ENCODE measurements at places on chromosomes 2 and 18.

DNA sequence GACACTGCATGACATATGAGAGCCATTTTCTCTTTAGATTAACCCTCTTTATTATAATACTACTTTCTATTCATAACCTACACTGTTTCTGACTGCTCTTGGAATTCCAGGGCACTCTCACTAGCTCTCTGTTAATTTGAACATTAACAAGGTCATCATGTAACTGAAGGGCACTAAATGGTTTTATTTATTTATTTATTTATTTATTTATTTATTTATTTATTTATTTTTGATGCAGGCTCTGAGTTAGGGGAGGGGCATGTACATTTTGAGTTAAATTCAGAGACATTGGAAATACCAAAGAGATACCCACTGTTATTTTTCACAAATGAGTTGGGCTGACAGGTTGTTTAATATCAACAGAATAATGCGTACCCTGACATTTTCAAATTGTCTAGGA, 1038.7 kb upstream of the NRXN1 start:
- DNase-seq, result no peak

DNA sequence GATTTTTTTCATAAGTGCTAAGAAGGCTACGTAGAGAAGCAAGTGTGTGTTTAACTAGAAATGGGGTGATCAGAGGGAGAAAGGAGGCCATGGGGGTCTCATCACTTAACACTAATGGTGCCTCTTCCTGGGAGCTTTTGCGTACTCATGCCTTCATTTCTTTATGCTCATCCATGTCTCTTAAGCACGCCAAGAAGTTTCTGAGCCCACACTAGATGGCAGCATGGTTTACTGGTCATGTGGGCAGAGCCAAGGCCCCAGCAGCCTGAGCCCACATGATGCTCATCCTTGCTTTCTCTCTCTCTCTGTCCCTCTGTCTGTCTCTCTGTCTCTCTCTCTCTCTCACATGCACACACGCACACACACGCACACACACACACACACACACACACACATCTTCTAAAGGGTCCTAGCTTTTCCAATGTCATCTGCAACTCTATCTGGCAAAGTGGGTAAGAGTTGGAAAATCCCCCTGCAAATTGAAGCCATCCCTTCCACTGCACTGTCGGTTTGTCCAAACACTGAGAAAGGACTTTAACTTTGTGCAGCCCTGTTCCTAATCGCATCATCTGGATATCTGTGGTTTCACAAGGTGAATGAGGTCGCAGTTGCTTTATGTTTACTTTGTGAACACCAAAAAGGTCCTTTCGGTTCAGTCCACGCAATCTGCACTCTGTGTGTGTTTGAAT, 137.1 kb upstream of the CCDC68 start:
- peak; percentile 34 for DNase-seq

GRCh38 chr2:49298230-49298629, 143.9 kb upstream of the FSHR start:
- DNase-seq, result no peak

DNA sequence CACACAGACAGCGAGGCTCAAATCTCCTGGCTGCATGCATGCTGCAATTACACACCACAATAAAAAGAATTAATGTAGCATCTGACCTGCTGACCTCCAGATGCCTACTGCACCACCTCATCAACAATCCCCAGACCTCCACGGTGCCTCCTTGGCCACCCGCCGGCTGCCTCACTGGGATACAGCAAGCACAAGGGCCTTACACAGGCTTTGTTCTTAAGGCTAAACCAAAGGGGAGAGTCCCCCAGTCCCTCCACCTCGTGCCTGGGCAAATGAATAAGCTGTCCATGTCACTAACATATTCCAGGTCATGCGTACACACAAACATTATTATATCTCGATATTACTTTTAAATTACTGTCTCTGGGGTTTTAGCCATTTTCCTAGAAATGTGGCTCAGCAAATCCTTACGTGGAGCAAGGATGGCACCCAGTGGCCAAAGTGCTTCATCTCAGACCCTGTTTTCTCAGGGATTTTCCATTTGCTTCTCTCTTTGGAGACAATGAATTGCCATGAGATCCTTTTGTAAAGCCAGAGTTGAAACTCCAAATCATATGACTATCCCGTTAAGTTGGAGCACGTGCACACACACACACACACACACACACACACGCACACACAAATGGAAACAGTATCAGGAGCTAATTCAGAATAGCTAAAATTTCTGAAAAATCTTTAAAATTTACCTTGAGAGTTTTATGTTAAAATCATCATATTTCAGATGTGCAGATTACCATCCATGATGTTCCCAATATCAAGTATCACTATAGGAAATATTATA, 313.8 kb downstream of the PDE11A start:
- peak; percentile 3 for DNase-seq

DNA sequence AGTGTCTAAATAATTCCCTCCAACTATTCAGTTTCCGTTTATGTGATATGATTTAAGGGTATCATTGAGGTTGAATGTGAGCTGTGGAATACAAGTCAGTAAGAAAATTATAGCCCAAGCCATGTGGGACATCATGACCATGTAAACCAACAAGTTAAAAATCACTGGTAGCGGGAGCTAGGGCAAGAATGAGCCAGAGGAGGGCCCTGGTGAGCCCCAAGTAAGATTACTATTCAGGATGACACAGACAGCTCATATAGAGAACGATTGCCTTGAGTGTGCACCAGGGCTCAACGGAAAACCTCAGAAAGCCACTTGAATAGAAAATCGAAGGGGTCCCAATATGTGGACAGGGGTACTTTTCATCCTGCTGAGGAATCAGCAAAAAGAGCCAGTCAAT, 87.8 kb upstream of the RBMS1 start:
- no peak for DNase-seq

GRCh38 chr2:138716183-138716582, 64.0 kb downstream of the NXPH2 start:
- no peak for DNase-seq

DNA sequence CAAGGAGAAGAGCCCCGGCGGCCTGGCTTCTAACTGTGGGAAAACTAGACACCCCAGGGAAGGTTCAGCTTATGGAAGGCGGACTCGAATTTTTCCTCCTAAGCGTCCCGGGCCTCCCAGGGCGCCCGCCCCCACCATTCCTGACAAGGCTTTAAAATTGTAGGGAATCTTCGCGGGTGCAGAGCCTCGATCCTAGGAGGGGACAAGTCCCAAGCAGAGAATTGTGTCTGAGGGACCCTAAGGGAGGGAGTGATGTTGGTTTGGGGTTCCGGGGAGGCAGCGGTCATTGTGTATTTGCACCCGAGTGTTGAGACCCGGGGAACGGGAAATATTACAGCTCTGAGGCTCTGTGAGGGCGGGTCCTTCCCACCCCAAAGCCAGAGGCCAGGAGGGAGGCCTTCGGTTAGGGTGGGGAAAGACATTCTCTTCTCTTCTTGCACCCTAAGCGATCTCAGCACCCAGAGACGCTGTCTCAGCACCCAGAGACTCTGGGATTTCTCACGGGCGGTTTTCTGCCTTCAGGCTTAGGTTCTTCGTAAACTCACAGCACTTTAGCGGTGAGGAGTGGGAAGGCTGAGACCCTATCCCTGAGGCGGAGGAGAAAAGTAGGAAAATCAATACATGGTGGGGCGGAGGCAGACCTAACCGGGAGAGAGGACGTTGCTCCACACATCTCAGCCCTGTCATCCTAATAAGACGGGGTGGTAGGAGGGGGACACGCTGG, 7.6 kb downstream of the OSR1 start:
- no peak for DNase-seq

DNA sequence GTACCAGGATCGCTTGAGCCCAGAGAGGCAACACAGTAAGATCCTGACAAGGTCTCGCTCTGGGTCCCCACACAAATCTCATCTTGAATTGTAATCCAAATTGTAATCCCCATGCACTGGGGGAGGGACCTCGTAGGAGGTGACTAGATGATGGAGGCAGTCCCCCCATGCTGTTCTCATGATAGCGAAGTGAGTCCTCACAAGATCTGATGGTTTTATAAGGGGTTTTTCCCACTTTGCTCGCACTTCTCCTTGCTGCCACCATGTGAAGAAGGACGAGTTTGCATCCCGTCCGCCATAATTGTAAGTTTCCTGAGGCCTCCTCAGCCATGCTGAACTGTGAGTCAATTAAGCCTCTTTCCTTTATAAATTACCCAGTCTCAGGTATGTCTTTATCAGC, 46.0 kb upstream of the SERTAD2 start:
- DNase-seq, result no peak

DNA sequence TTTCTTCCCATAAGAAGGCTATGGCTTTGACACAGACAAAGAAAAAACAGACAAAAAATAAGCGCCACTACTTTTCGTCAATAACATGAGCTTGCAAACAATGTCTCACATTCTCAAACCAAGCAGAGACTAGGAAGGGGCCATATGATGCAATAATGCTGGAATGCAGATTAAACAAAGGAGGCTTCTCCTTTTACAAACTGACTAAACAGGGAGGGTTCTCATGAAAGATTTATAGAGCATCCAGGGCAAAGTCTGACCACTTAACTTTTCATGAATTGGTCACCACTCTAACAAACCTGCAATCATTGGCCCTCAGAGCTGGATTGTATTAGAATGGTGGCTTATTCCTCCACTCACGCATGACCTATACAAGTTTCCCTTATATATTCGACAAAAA, 663.3 kb upstream of the CHAC2 start:
- DNase-seq, result no peak

GRCh38 chr2:176473177-176473576, 203.9 kb downstream of the MTX2 start:
- no peak for DNase-seq

- no peak for DNase-seq
These were observed 381.0 kb downstream of the MTX2 start for GRCh38 chr2:176650104-176650837.

DNA sequence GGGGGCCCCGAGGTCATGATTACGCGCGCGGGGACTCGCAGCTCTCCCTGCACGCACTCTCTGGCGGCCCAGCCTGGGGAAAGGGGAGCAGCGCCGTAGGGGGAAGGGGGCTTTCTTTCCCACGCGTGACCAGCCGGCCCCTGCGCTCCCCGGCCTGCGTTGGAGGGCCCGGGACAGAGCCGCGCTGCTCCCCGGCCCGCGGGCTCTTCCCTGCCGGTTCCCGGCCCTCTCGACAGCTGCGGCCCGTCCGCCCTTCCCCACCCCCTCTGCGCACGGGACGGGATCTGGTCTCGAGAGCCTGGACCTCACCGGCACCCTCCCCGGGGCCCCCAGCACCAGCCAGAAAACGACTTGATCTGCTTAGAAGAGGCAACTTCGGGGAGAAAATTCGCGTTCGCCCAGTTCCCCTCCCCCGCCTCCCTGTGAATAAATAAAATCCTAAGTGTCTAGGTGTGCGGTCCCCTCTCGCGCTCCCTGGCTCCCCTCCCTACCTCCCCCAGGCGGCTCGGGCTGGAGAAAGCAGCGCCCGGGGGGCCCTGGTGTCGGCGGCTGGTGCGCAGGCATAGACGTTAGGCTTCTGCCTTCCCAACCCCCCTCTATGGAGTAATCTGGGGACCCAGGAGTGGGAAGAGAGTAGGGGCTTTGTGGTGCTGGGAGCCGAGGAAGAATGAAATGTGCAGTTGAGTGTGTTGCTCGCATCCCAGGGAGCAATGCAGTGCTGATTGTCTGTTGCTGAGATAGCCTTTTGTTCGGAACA, 803 bp upstream of the FIGN start:
- DNase-seq, result peak; percentile 59

DNA sequence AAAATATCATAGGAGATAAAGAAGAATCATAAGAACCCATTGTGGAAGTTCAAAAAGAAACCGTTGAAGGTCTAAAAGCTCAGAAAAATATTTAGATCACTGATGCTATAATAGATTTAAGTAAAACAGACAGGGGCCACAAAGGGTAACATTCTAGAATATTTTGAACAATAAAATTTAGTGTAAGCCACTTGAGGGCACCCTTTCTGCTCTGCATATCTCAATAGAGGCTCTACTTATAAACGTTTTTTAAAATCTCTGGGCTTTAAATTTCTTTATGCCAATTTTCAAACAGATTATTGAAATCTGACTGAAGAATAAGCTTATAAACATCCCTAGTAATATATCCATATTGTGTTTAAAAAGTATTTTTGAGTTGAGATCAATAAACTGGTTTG, 57.6 kb upstream of the IL1RL1 start:
- no peak for DNase-seq

GRCh38 chr2:240604291-240604938, 17.9 kb downstream of the CAPN10 start:
- peak; percentile 83 for DNase-seq

DNA sequence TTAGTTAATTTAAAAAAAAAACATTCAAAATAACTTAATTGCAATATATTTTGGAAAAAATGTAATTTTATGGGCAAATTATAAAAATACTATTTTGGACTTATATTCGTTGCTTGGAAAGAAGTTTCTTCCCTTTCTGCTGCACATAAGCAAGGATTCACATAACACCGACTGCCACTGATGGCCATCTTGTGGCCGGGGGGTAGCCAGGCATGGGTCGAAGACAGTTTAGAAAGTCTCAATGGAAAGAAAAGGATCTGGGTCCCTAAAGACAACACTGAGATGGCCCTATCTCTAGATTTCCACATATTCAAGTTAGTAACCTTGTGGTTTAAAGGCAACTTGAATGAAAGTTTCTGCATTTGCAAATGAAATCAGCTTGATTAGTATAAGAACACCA, 318.6 kb downstream of the AKAIN1 start:
- DNase-seq, result no peak

GRCh38 chr2:104041351-104041750, 812.6 kb upstream of the POU3F3 start:
- DNase-seq, result no peak

DNA sequence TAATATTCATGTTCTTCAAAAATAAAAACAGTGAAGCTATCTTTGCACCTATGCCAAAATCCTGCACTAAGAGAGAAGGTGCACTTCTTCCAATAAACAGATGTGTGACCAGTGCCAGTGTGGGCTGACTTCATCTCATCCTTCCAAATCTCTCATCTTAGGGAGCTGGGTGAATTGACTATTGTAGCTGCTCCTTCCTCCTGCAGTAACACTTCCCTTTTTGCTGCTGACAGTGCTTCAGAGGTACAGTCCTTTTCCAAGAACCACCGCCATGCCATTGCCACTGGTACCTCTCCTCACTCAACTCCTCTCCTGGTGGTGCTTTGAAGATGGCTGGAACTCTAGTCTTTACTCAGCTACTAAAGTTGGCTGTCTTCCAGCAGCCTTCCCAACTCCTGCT, 42.1 kb upstream of the ARHGAP25 start:
- DNase-seq, result no peak

DNA sequence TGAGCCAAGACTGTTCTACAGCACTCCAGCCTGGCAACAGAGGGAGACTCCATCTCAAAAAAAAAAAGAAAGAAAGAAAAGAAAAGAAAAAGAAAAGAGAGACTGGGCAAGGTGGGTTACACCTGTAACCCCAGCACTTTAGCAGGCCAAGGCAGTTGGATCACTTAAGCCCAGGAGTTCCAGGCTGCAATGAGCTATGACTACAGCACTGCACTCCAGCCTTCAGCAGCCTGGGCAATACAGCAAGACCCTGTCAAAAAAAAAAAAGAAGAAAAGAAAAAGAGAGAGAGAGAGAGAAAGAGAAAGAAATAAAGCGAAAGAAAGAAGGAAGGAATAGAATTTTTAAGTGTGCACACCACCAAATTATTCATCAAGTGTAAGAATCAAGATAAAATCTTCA, 2.9 kb downstream of the SPIRE1 start:
- DNase-seq, result no peak

- DNase-seq, result no peak
These were observed 5.4 kb downstream of the IMMT start for GRCh38 chr2:86189782-86190416.

GRCh38 chr2:216327447-216327935, 44.8 kb downstream of the MARCHF4 start:
- DNase-seq, result no peak

- peak; percentile 19 for DNase-seq
These were observed 2.4 kb downstream of the FIGN start for GRCh38 chr2:163733301-163733938.
